ENCODE measurements at places on chromosomes 12 and 14.
A peak's percentile ranks its signal among the peaks of the same experiment; 100 is the strongest.

GRCh38 chr12:114013575-114014345 lies 47.6 kb upstream of the RBM19 start:
- DNase-seq, result no peak

GRCh38 chr12:42605685-42606084 lies 16.1 kb upstream of the PRICKLE1 start:
- DNase-seq, result no peak

DNA sequence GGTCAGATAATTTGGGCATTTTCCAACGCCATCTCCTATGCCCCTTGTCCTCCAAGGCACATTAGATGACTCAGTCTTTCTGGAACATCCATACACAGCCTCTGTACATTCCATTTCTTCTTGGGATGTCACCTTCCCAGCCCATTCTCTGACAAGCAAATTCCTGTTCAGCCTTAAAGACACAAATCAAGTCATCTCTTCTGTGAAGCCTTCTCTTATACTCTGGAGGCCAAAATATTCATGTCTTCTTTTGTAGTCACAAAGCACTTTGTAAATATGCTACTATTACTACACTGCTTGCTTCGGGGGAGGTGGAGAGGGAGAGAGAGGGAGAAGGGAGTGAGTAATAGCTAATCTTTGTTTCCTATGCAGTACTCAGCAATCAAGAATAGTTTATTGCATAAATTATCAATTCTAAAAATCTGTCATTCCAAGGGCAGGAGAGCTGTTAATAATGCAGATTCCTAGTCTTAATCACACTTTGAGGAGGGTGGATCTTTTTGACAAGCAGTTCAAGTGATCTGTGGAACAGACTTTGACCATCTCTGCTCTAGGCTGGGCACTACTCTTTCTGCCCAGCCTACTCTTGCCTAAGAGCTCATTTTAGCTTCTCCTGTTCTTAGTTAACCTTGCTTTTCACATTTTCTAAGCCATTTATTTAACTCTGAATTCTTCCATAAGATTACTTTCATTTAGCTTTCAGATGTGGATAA lies 27.9 kb downstream of the KCNMB4 start:
- DNase-seq, result no peak

DNA sequence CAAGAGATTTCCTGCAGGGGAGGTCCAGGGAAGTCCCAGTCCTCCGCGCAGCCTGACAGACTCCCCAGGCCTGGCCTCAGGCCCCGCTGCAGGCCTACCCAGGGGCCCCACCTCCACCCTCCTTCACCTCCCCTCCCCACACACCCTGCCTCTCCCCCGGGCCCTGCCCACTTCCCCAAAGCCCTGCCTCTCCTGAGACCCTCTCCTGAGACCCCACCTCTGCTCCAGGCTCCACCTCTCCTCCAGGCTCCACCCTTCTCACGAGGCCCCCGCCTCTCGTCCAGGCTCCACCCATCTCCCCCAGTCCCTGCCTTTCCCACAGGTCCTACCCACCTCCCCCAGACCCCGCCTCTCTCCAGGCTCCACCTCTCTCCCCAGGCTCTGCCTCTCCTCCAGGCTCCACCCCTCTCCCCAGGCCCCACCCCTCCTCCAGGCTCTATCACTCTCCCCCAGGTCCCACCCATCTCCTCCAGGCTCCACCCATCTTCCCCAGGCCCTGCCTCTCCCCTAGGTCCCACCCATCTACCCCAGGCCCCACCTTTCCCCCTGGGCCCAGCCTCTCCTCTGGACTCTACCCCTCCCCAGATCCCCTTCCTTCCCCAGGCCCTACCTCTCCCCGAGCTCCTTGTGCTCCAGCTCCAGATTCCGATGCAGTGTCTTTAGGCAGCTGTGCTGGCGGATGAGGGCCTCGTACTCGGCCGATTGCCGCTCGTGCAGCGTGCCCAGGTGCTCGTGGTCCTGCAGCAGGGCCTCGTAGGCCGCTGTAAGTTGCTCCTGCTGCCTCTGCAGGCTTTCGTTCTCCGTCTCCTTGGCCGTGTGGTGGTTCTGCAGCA lies 58.8 kb upstream of the GPR68 start:
- DNase-seq, result no peak

- DNase-seq, result no peak
Measured at GRCh38 chr14:69719501-69719951, 47.4 kb upstream of the SRSF5 start.

DNA sequence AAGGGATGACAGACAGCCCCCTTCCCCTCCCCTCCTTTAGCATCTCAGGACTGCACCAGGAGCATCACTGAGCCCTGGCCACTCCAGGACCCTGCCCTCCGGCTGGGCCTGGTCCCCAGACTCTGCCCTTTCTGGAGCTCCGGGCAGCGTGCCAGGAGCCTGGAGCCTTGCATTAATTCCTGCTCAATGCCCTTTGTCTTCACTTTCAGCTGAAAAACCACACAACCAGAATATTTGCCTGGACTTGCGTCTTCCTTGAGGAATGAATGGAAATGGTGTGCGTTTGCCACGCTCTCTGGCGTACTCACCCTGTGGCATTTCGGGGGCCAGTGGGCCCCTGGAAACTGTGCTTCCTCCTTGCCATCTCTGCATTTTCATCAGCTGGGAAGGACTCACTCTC lies 8.5 kb upstream of the RFLNA start:
- no peak for DNase-seq

GRCh38 chr12:5047729-5048128 lies 4.0 kb downstream of the KCNA5 start:
- no peak for DNase-seq

DNA sequence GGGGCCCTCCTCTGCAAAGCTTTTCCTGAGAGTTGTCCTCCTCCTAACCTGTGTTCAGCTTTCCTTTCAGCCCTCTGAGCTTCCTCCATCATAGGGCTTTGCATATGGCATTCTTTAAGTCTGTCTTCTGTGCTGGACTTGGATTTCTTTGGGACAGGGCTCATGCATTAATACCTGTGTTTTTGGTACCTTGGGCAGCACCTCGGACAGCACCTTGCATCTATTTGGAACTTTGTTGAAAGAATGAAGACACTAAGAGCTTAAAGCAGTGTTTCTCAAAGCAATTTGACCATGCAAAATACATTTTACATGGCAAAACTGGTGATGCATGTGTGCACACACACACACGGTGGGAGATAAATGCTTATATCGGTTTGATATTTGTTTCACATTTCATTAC lies 115.0 kb upstream of the SRRM4 start:
- no peak for DNase-seq

- no peak for DNase-seq
Measured at GRCh38 chr12:118544569-118544968, 168.2 kb downstream of the SUDS3 start.

GRCh38 chr12:38424436-38424835 lies 107.9 kb downstream of the ALG10B start:
- DNase-seq, result no peak

GRCh38 chr12:70982286-70982685 lies 61.7 kb upstream of the PTPRR start:
- DNase-seq, result no peak

GRCh38 chr14:83826838-83827237 lies 1703.1 kb upstream of the FLRT2 start:
- no peak for DNase-seq

DNA sequence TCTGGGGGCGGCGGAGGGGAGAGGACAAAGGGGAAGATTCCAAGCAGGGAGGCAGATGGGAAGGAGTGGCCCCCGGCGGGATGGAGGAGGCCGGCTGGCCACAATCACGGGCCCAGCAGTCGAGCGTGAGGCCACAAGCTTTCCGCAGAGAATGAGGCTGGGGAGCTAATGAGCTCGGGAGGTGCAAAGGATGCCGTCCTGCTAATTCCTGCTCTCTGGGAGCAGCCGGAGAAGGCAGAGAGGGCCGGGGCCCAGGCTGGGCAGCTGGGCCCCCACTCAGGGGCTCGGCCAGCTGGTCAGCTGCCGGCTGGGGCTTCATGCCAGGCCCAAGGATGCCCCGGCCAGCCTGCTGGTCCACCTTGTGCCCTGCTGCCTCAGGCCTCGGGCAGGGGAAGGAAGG lies 98.1 kb upstream of the LHX5 start:
- no peak for DNase-seq

GRCh38 chr12:6953442-6954315 lies 2.5 kb downstream of the PTPN6 start:
- DNase-seq, result peak; percentile 46

DNA sequence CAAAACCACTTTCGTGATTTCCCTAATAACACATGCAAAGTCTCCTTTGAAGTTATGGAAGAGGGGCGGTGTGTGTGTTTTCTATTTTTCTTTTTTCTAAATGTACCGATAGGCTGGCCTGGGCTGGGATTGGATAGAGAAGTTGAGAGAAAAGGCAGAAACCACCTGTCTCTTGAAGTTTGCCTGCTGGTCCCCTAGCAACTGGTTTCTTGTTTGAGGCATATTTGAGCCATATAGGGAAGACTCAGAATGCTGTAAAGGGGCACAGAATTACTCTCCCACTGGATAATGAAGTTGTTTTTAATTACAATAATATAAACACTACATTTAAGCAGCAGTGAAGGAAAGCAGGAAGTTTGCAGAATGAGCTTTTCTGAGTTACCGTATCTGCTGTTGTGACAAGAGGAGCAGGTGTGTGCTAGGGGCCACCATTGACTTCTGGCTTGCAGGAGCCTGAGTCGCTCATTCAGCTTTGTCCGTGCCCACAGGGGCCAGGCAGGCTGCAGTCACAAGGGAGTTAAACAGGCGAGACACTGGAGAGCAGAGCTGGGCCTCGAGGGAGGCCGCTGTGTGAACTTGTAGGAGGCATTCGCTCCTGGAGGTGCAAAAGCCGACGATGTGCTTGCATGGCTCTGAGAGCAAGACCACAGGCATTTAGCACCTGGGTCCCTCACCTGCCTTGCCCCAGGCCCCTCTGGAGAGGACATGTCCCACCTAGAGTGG lies 173.8 kb upstream of the RGS6 start:
- no peak for DNase-seq

GRCh38 chr12:89674326-89674942 lies 34.2 kb downstream of the ATP2B1 start:
- DNase-seq, result no peak

DNA sequence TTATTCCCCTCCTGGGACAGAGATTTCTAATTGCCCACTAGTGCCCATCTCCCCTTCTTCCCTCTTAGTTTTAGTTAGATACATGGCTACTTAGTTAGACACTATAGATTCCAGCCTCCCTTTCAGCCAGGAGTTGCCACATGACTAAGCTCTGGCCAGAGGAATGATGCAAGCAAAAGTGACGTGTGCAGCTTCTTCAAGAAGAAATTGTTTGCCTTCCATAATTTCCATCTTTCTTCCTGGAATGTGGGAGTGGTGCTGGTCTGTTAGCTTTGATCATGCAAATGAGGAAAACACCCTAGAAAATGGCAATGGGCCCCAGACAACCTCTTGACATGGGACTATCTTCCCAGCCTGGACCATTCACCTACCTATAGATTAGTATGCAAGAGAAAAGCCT lies 21.4 kb downstream of the CCDC177 start:
- DNase-seq, result no peak

- no peak for DNase-seq
Measured at GRCh38 chr12:27653661-27654060, 42.6 kb upstream of the REP15 start.

DNA sequence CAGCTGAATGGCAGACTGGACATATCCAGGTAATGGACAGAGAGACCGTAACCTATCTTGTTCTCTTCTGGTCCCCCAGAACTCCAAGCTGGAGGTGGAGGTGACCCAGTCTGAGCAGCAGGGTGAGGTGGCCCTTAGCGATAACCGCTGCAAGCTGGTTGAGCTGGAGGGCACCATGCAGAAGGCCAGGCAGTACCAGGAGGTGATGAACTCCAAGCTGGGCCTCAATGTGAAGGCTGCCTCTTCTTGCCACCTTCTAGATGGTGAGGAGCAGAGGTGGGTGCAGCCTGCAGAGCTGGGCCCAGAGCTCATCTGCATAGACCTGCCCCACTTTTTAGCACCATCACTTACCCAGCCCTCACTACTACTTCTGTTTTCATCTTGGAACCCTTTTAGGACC lies 7.2 kb upstream of the KRT86 start:
- DNase-seq, result no peak
